Naive B cell (primary cell): ENCODE measurements at places on chromosomes 4 and X.

GRCh38 chr4:132540268-132540667 is 608.8 kb upstream of the PCDH10 start:
- no peak overlapping the region for H3K4me3 ChIP-seq
- no peak overlapping the region for H3K27ac ChIP-seq
- H3K36me3 ChIP-seq = no peaks in the 10 kb centered on the region
- H3K27me3 ChIP-seq = no peaks in the 10 kb centered on the region
- H3K4me1 ChIP-seq = no peaks in the 10 kb centered on the region

GRCh38 chr4:34091451-34091850 is 2152.9 kb downstream of the ARAP2 start:
- H3K27me3 ChIP-seq = no peaks in the 10 kb centered on the region
- no peaks in the 10 kb centered on the region for H3K36me3 ChIP-seq
- H3K4me3 ChIP-seq = no peak overlapping the region
- no peaks in the 10 kb centered on the region for H3K4me1 ChIP-seq
- no peak for DNase-seq

- H3K27me3 ChIP-seq = no peaks in the 10 kb centered on the region
- H3K27ac ChIP-seq = no peak overlapping the region
These were observed 89.6 kb downstream of the EGF start for GRCh38 chr4:110002326-110002725.

DNA sequence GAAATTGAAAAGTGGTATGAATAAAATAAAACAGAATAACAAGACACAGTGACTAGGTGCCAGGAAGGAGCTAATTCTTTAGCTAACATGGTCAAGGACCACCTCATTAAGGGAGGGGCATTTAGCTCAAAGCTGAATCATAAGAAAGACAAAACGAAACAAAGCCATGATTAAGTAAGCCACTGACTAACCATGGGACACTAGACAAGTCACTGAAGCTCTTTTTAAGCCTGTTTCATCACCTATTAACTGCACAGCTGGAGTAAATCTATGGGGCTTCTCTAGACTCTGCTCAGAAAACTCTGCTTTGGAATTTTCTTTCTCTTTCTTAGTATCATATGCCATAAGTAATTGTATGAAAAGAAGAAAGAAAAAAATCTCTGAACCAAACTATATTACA is 49.8 kb upstream of the C1QTNF7 start:
- peaks cover 23% of the 10 kb centered on the region for H3K4me1 ChIP-seq
- H3K27ac ChIP-seq = peak overlapping the region; percentile 54
- no peaks in the 10 kb centered on the region for H3K27me3 ChIP-seq
- DNase-seq = no peak
- no peaks in the 10 kb centered on the region for H3K36me3 ChIP-seq
- no peak overlapping the region for H3K4me3 ChIP-seq

DNA sequence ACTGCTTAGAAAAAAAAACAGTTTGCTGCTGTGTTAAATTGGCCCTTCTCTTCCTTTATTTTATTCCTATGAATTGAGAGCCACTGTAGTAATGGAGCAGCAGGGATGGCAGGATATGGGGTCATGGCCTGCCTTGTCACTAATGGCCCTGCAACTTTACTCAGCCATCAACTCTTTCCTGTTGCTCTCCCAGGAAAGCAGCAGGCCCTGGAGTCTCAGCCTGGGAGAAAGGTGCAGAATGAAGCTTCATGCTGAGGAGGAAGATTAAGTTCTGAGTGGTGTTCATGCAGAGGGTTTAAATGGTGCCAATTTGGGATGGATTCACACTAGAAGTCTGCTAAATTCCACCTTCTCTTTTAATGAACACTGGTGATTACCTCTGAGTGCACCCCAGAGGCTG is 285.6 kb downstream of the GPAT3 start:
- H3K27ac ChIP-seq = no peak overlapping the region
- H3K4me3 ChIP-seq = no peak overlapping the region
- no peaks in the 10 kb centered on the region for H3K27me3 ChIP-seq
